ENCODE measurements at places on chromosomes 6 and 20. TPM values are rescaled to one million over a fixed set of nuclear protein-coding genes. Genes with fewer than 3 reads are reported as not detected.

GRCh38 chr6:117143647-117144046 is 121.7 kb upstream of the VGLL2 start:
- no peak for DNase-seq
- no peaks in the 10 kb centered on the region for H3K4me1 ChIP-seq
- H3K27me3 ChIP-seq, result no peaks in the 10 kb centered on the region
- no peak overlapping the region for H3K27ac ChIP-seq
- no peaks in the 10 kb centered on the region for H3K36me3 ChIP-seq

DNA sequence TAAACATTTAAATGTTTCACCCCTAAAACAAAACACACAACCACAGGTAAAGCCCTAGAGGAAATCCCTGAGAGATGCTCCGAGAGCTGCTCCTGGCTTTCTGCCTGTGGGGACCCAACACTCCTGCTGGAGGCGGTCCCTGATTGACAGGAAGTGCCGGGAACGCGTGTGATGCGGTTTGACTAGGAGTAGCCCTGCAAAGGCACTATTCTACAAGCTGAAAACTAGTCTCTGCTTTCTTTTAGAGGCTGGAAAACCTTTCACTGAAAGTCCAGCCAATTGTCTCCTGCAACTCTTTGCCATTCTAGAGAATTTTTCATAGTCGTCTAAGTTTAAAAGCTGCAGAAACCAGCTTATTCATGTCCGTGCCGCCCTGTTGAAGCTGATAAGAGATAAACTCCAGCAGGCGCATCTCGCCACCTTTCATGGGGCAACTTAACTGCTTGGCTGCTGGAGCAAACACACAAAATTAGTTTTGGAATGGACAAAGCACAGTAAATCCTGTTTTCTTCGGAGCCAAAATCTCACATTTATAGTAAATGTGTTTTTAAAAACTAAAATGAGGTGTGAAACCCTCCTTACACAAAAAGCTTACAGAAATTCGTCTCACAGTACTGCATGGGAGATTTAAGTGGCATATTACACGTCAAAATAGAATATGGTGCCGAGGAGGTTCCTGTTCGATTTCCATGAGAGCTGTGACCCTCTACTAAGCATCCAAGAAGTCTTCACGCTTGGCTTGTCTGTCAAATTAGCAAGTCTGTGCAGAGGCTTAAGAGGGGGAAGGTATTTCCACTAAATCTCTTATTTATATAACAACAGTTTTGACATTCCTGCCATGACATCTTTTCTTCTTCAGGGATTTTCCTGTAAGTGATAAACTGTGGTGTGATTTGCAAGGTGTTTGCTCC is 46.9 kb downstream of the DACT2 start:
- H3K36me3 ChIP-seq, result no peaks in the 10 kb centered on the region
- no peak overlapping the region for H3K27ac ChIP-seq
- no peaks in the 10 kb centered on the region for H3K27me3 ChIP-seq
- H3K4me1 ChIP-seq, result no peaks in the 10 kb centered on the region

DNA sequence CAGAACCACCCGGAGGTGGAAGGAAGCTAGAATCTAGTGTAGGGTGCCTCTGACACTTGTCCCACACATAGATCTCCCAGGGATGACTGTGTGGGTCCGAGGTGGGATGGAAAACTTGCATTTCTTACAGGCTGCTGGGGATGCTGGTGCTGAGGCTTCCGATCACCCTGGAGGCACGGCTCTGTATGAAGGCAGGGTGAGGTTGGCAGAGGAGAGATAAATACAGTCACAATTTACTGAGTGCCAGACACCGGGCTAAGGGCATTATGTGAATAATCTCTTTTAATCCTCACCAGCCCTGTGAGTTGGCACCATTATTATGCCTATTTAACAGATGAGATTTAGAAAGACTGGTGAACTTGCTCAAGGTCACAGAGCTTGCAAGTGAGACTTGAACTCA is 250.2 kb upstream of the RREB1 start:
- DNase-seq, result no peak
- no peak overlapping the region for H3K27ac ChIP-seq
- H3K4me1 ChIP-seq, result no peaks in the 10 kb centered on the region
- H3K4me3 ChIP-seq, result no peak overlapping the region
- no peaks in the 10 kb centered on the region for H3K36me3 ChIP-seq

DNA sequence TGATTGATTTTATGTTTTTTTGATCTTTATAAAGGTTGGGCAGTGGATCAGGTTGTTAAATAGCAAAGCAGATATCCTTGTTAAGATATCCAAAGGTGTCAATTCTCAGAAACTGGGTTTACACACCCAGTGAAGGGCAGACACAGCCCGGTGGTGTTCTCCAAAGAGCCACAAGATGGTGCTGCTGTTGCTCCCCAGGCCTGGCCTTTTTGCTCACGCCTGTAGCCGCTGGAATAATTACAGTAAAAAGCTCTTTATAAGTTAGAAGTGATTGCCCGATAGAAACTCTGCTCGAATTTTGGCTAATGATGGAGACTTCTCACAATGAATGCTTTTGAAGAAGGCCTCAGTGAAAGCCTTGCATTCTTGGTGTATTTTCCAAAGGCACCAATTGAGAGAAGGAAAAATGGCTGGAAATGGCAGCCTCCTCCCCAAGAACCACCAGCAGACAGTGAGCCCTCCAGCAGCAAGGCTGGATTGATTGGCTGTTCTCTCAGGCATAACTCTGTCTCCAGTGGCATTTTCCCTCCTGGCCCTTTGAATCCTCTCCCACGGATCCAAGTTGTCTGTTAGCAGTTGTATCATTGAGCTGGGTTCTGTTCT is 120.5 kb upstream of the CHD6 start:
- no peak for DNase-seq
- H3K36me3 ChIP-seq, result no peaks in the 10 kb centered on the region
- no peaks in the 10 kb centered on the region for H3K4me1 ChIP-seq
- H3K27me3 ChIP-seq, result no peaks in the 10 kb centered on the region

DNA sequence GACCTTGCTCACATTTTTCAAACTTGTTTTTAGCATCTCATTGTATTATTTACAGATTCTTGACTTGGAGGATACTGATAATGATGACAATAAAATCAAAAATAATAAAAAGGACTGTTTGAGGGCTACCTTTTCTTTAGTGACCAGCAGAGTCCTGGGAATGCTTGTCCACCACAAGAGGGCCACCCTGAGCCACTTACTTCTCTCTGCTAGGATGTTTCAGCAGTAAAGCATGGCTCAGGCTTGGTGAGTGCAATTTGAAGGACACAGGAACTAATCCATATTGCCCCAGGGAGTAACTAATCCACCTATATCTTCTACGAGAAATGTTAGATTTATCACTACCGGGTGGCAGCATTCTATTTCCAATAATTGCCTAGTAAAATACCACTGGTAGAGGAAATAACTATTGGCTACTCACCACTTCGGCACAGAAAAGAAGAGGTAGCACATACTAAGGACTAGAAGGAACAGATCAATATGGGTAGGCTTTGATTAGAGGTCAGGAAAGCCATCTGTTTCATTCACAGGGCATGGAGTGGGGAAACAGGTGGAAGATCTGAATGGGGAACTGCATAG is 5.8 kb upstream of the KIAA0408 start:
- H3K4me3 ChIP-seq, result no peak overlapping the region
- H3K4me1 ChIP-seq, result peaks cover 7% of the 10 kb centered on the region
- H3K36me3 ChIP-seq, result no peaks in the 10 kb centered on the region
- no peaks in the 10 kb centered on the region for H3K27me3 ChIP-seq

DNA sequence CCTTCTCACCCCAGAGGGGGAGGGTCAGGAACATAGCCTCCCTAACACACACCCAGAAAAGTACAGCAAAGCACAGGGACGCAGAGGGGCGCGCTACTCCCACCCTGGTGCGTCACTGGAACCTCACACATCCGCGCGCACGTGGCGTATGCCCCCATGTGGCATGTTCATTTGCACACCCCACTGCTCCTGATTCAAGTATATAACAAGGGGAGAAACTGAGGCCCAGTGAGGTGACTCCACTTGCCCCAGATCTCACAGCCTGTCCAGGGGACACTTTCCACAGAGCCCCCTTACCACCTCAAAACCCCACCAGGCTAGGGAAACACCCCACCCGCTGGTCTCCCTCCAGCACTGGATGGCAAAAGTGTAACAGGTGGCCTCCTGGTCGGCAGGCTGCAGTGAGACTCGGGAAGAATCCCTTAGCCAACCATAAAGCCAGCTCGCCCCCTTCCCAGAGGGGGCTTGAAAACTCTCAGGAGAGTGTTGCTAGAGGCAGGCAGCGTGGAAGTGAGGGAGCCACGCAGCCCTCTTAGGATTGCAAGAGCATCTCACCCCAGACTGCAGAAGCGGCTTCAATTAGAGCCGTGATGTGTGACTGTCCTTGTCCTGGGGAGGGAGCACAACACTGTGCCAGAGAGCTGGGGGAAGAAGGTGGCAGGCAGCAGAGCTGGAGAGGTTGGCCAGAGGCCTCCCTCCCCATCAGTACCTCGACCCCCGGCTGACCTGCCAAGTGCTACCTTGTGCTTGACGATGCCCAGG is at the start of gene GRM4:
Gene GRM4 (minus strand): TSS at position 67 of the 762 bp plus-strand sequence. CDS start 12,591 bp downstream, outside the sequence.
- H3K27ac ChIP-seq, result no peak within 1 kb of the TSS
- no peak for DNase-seq
- peaks cover 23% of the 10 kb centered on the region for H3K27me3 ChIP-seq
- peak within 1 kb of the TSS; percentile 32 for H3K4me3 ChIP-seq
- H3K36me3 ChIP-seq, result no peaks in the 10 kb centered on the region
- no peaks in the 10 kb centered on the region for H3K4me1 ChIP-seq

GRCh38 chr6:136324686-136325380 is 35.2 kb upstream of the BCLAF1 start:
- no peak for DNase-seq
- no peaks in the 10 kb centered on the region for H3K36me3 ChIP-seq
- no peak overlapping the region for H3K4me3 ChIP-seq

DNA sequence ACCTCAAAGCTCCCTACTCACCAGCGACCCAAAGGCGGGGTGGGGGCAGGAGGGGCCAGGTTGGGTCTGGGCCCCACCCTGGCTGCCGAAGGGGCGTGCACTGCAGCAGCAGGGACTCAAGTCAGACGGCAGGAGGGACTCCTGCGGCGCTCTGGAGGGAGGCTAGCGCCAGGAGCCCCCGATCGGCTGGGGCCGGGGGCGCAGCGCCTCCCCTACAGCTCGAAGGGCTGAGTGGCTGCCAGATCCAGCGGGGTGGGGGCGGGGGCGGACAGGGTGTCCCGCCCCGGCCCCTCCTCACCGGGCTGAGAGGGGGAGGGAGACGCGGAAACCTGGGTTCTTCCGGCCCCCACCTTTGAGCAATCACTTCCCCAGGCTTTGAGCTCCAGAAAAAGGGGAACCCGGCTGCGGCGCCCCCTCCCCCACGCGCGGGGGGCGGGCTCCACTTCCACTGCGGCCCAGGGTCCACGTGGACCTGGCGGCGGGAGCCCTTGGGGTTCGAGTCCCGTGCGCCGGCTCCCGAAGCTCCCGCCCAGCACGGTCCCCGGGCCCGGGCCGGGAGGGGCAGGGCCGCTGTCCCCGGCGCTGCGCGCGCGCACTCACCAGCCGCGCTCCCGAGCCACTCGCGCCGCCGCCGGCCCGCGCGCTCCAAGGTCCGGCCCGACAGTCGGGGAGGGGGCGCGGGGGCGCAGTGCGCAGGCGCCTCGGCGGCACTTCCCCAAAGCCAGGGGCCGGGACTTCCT is at the start of gene RGS19:
Gene RGS19 (minus strand): TSS at position 246 of the 740 bp plus-strand sequence. CDS start 2,632 bp downstream, outside the sequence.
- peaks cover 24% of the 10 kb centered on the region for H3K27me3 ChIP-seq
- no peak for DNase-seq
- no peaks in the 10 kb centered on the region for H3K36me3 ChIP-seq

DNA sequence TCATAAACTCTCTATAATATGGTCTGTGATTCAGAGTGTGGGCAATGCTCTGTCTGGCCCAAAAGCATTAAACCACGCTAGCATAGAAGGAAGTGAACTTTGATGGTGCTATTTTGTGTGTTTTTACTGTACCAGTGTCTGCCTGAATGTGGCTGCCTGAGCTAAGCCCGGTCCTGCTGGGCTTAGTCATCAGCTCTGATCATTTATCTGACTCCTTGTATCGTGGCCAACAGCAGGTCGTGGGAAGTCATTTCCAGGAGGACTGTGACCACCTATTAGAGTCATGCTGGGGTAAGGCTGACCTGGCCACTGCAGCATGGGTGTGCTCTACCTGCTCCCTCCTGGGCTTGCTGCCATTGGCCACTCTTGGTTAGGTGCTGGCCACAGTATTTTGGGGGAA is 239.1 kb upstream of the CEP162 start:
- no peaks in the 10 kb centered on the region for H3K27me3 ChIP-seq
- H3K27ac ChIP-seq, result no peak overlapping the region
- no peaks in the 10 kb centered on the region for H3K36me3 ChIP-seq
- no peak overlapping the region for H3K4me3 ChIP-seq
- H3K4me1 ChIP-seq, result no peaks in the 10 kb centered on the region
- DNase-seq, result no peak

- H3K36me3 ChIP-seq, result no peaks in the 10 kb centered on the region
- H3K27ac ChIP-seq, result no peak overlapping the region
- H3K27me3 ChIP-seq, result no peaks in the 10 kb centered on the region
- no peaks in the 10 kb centered on the region for H3K4me1 ChIP-seq
- DNase-seq, result no peak
Measured at GRCh38 chr20:56187534-56188165, 60.9 kb upstream of the MC3R start.

DNA sequence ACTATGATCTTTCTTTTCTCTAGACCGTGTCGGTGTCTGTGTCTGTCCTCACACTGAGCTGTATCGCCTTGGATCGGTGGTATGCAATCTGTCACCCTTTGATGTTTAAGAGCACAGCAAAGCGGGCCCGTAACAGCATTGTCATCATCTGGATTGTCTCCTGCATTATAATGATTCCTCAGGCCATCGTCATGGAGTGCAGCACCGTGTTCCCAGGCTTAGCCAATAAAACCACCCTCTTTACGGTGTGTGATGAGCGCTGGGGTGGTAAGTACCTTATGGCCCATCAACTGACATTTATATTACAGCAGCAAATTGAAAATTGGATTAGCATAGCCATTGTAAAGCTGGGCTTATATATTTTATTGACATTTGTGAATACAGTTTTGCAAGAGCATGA is 72.2 kb upstream of the GFRAL start:
- H3K4me1 ChIP-seq, result no peaks in the 10 kb centered on the region
- no peak overlapping the region for H3K4me3 ChIP-seq
- no peak overlapping the region for H3K27ac ChIP-seq
- H3K27me3 ChIP-seq, result no peaks in the 10 kb centered on the region
- H3K36me3 ChIP-seq, result no peaks in the 10 kb centered on the region

GRCh38 chr6:142291512-142291911 is 10.3 kb upstream of the ADGRG6 start:
- no peak for DNase-seq
- H3K27ac ChIP-seq, result no peak overlapping the region
- no peaks in the 10 kb centered on the region for H3K4me1 ChIP-seq
- H3K36me3 ChIP-seq, result no peaks in the 10 kb centered on the region
- no peaks in the 10 kb centered on the region for H3K27me3 ChIP-seq

CASS4 gene
- 6.7 TPM for total RNA-seq

TMEM244 gene
- total RNA-seq, result not detected

KIF3B gene
- 26.7 TPM for total RNA-seq

UNC5CL gene
- total RNA-seq, result 0.26 TPM

DNMT3B gene
- 0.26 TPM for total RNA-seq

NINL gene
- 18.9 TPM for total RNA-seq

All from uterus (tissue), 4 donors.